Neural progenitor cell (in vitro differentiated cells): ENCODE measurements at places on chromosomes 4 and X. TPM values are rescaled to one million over a fixed set of nuclear protein-coding genes. Genes with fewer than 3 reads are reported as not detected.

DNA sequence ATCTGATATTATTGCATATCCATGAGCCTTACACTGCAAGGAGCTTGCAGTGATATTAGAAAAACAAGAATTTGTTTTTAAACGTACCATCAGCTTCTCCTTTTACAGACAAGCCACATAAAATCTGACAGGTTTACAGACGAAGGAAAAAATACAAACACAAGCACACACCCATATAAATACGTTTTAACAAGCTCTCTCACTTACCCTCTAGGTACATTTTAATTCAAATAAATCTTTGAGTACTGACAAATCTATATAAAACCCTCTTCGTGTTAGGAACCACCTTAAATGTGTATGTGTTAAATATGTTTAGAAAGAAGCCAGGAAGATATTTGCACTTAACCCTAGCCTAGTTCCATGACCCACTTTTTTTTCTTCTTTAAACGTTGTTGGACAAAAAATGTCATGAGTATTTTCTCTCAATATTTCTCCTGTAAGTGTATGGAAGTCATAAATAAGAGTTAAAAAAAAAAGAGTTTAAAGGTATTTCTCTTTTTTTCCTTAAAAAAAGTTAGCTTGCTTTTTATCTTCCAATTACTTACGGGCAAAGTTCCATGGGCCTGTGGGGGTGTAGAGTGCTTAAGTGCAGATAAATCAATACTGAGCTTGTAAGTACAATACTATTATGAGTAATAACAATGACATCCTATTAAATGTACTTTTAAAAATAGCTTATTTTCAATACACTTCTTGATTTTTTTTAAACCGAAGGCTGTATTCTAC, 1.5 kb downstream of the ARAP2 start:
- peak overlapping the region; percentile 79 for H3K4me3 ChIP-seq
- no peak for DNase-seq
- no peaks in the 10 kb centered on the region for H3K4me1 ChIP-seq
- no peak overlapping the region for H3K27ac ChIP-seq
- no peaks in the 10 kb centered on the region for H3K36me3 ChIP-seq
- H3K27me3 ChIP-seq: peaks cover 44% of the 10 kb centered on the region

- H3K36me3 ChIP-seq: no peaks in the 10 kb centered on the region
- H3K27me3 ChIP-seq: no peaks in the 10 kb centered on the region
- no peak overlapping the region for H3K4me3 ChIP-seq
- DNase-seq: no peak
Observed at GRCh38 chr4:98864560-98864959, 64.4 kb downstream of the EIF4E start.

DNA sequence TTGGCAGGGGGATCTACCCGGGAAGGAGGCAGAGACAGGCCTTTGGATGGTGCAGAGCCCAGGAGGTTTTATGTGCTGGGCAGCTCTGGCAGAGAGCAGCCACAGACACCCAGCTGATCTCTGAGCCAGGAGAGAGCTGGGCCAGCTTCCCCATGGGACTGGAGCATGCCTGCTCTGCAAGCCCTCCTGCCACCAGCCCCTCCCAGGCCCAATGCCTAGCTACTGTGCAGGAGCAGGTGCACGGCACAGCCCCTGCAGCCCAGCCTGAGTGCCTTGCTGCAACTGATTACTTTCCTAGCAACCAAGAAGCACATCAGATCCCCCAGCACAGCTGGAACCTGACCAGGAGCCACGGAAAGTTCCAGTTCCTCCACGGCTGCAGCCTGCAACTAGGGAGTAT, 57.8 kb upstream of the BEND2 start:
- no peaks in the 10 kb centered on the region for H3K27me3 ChIP-seq
- no peak for DNase-seq
- no peaks in the 10 kb centered on the region for H3K36me3 ChIP-seq
- no peak overlapping the region for H3K27ac ChIP-seq
- H3K4me1 ChIP-seq: no peaks in the 10 kb centered on the region

GRCh38 chrX:258291-259040, 22.7 kb upstream of the PLCXD1 start:
- no peak overlapping the region for H3K27ac ChIP-seq
- no peaks in the 10 kb centered on the region for H3K36me3 ChIP-seq
- no peak overlapping the region for H3K4me3 ChIP-seq
- no peak for DNase-seq
- peaks cover 6% of the 10 kb centered on the region for H3K4me1 ChIP-seq

DNA sequence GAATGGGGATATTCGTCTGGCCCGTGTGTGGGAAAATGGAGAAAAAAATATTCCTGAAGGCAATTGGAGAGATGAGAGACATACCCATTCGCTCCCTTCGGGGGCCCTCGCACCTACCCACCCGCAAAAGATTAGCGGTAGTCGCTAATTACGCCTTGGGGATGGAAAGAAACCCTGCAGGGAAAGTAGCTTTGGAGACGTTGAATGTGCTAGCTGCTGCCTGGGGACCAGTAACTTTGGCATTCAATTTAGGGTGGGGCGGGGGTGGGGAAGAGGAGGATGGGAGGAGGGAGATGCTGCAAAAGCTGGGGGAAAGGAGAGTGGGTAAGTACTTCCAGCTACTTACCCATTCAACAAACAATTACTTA, 407 bp upstream of the ZC4H2 start:
- peak; percentile 48 for DNase-seq
- H3K27ac ChIP-seq: no peak overlapping the region
- H3K4me1 ChIP-seq: no peaks in the 10 kb centered on the region
- no peaks in the 10 kb centered on the region for H3K36me3 ChIP-seq

- H3K4me1 ChIP-seq: peaks cover 9% of the 10 kb centered on the region
- no peak overlapping the region for H3K27ac ChIP-seq
- H3K27me3 ChIP-seq: no peaks in the 10 kb centered on the region
- H3K4me3 ChIP-seq: no peak overlapping the region
- no peak for DNase-seq
Observed at GRCh38 chr4:78565971-78566372, 14.4 kb downstream of the ANXA3 start.

- H3K27me3 ChIP-seq: no peaks in the 10 kb centered on the region
- no peak overlapping the region for H3K27ac ChIP-seq
- no peaks in the 10 kb centered on the region for H3K36me3 ChIP-seq
Observed at GRCh38 chr4:135194477-135194876, 992.9 kb upstream of the PABPC4L start.

- DNase-seq: peak; percentile 47
- no peaks in the 10 kb centered on the region for H3K36me3 ChIP-seq
- H3K4me1 ChIP-seq: peaks cover 75% of the 10 kb centered on the region
- H3K27me3 ChIP-seq: no peaks in the 10 kb centered on the region
Observed at GRCh38 chr4:150540959-150541360, 41.0 kb upstream of the MAB21L2 start.

DNA sequence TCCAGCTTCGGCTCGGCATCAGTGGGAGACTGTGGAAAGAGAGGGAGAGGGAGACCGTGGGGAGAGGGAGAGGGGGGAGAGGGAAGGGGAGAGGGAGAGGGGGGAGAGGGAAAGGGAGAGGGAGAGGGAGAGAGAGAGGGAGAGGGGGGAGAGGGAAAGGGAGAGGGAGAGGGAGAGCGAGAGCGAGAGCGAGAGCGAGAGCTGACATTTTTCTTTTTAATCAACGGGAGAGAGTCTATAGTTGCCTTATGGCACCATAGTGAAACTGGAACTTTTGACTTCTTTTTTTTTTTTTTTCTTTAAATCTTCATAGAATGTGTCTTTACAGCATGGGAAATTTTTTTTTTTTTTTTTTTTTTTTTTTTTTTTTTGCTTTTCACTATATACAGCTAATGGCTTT, 94.7 kb upstream of the NUDT6 start:
- no peak overlapping the region for H3K27ac ChIP-seq
- no peaks in the 10 kb centered on the region for H3K36me3 ChIP-seq
- no peaks in the 10 kb centered on the region for H3K27me3 ChIP-seq
- H3K4me3 ChIP-seq: no peak overlapping the region

GRCh38 chr4:153465140-153465539, 1.0 kb upstream of the TMEM131L start:
- H3K27ac ChIP-seq: no peak overlapping the region
- DNase-seq: no peak
- H3K4me1 ChIP-seq: peaks cover 16% of the 10 kb centered on the region
- H3K27me3 ChIP-seq: peaks cover 21% of the 10 kb centered on the region
- no peaks in the 10 kb centered on the region for H3K36me3 ChIP-seq

- no peak for DNase-seq
- no peaks in the 10 kb centered on the region for H3K4me1 ChIP-seq
- H3K27me3 ChIP-seq: no peaks in the 10 kb centered on the region
- no peak overlapping the region for H3K27ac ChIP-seq
- H3K36me3 ChIP-seq: no peaks in the 10 kb centered on the region
Observed at GRCh38 chr4:108811486-108811885, 48.6 kb upstream of the ETNPPL start.

GRCh38 chr4:100428051-100428450, 89.8 kb downstream of the EMCN start:
- no peaks in the 10 kb centered on the region for H3K27me3 ChIP-seq
- no peak for DNase-seq
- H3K27ac ChIP-seq: no peak overlapping the region
- H3K36me3 ChIP-seq: no peaks in the 10 kb centered on the region
- H3K4me1 ChIP-seq: no peaks in the 10 kb centered on the region

DNA sequence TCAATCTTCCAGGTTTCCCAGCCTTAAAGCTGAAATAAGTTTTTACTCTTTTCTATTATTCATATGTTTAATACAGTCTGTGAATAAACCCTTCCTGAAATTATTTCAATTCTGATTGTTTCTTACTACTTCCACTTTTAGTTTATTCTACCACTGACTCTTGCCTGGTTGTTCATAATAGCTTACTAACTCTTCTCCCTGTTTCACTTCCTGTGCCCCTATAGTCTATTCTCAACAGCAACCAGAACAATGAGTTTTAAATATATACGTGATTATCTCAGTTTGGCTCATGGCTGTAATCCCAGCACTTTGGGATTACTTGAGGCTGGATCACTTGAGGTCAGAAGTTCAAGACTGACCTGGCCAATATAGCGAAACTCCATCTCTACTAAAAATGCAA, 408.0 kb upstream of the SPOCK3 start:
- H3K27me3 ChIP-seq: no peaks in the 10 kb centered on the region
- no peak overlapping the region for H3K4me3 ChIP-seq
- no peak for DNase-seq

- no peak overlapping the region for H3K4me3 ChIP-seq
- H3K4me1 ChIP-seq: no peaks in the 10 kb centered on the region
- H3K27me3 ChIP-seq: no peaks in the 10 kb centered on the region
- no peak overlapping the region for H3K27ac ChIP-seq
- no peaks in the 10 kb centered on the region for H3K36me3 ChIP-seq
- DNase-seq: no peak
Observed at GRCh38 chr4:137378821-137379220, 153.5 kb downstream of the PCDH18 start.

DNA sequence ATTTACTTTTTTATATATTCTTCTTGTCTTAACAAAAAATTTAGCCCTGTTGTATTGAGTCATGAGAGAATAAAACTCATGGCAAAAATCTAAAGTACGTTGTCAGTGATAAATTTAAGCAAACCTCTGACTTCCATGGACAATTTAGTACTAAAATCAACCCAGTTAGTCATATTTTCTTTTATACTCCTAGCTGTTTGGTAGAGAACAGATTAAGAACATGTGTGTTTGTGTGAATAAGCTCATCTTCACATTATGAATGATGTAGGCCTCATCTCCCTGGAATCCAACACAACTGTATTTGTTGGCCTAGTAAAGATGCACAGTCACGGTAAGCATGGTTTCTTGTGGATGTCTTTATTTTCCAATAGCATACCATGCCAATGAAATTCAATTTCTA, 40.8 kb upstream of the FAM47B start:
- no peak for DNase-seq
- no peaks in the 10 kb centered on the region for H3K27me3 ChIP-seq
- no peak overlapping the region for H3K4me3 ChIP-seq
- no peaks in the 10 kb centered on the region for H3K36me3 ChIP-seq
- H3K4me1 ChIP-seq: no peaks in the 10 kb centered on the region

DNA sequence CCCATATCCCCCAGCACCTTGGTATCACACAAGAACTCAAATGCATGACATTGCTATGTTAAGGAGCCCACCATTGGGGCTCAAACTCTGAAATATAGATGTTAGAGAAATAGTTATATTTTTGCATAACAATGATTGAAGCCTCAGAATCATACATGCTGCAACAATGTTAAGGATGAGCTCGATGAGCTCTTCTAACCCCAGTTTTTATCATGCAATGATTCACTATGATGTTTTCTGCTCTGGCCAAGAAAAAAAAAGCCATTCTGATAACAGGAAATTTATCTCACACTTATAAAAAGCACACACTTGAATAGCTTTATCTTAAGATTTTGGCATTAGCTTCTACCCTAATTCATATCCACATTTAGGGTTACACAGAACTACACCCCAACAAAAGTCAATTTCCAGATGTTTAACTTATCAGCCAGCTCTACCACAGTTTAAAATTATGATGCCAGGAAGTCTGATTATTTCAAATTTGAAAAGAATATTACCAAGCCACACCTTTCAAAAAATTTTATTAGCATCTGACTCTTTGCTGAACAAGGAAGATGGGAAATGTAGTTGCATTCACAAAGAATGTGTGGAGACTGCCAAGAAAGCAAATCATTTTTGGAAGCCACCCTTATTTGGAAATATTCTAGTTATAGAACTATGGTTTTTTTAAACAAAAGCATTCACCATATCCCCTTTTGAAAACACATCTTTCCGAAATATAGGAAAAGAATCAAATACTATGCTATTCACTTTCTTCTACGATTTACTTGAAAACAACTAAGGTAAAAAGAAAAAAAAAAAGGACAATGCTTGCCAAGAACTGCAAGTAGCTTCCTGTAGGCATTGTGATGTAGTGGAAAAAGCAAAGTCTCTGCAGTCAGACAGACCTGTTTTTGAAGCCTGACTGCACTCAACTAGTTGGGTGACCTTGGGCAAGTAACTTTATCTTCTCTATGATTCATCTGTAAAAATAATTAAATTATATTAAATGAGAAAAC, 100.8 kb upstream of the PLS3 start:
- H3K4me1 ChIP-seq: no peaks in the 10 kb centered on the region
- no peak for DNase-seq
- H3K36me3 ChIP-seq: no peaks in the 10 kb centered on the region
- H3K4me3 ChIP-seq: no peak overlapping the region

GRCh38 chr4:160299608-160300007, 1196.7 kb downstream of the RAPGEF2 start:
- no peak overlapping the region for H3K4me3 ChIP-seq
- H3K27ac ChIP-seq: no peak overlapping the region
- no peaks in the 10 kb centered on the region for H3K4me1 ChIP-seq
- no peaks in the 10 kb centered on the region for H3K27me3 ChIP-seq
- DNase-seq: no peak

GRCh38 chrX:64204252-64204651, 1.3 kb downstream of the AMER1 start:
- no peak overlapping the region for H3K27ac ChIP-seq
- peak; percentile 47 for DNase-seq
- H3K27me3 ChIP-seq: peaks cover 7% of the 10 kb centered on the region
- no peaks in the 10 kb centered on the region for H3K36me3 ChIP-seq

- no peaks in the 10 kb centered on the region for H3K27me3 ChIP-seq
- no peak overlapping the region for H3K4me3 ChIP-seq
- H3K36me3 ChIP-seq: no peaks in the 10 kb centered on the region
- no peaks in the 10 kb centered on the region for H3K4me1 ChIP-seq
- no peak overlapping the region for H3K27ac ChIP-seq
Observed at GRCh38 chr4:42531341-42532030, 125.4 kb downstream of the ATP8A1 start.

Gene AREG
- total RNA-seq: not detected in 2 replicates

Gene HHIP
- total RNA-seq: not detected in 2 replicates

Gene GPC3
- 968 and 1,039 TPM in 2 replicates for total RNA-seq

Gene GAGE12F
- not detected in 2 replicates for total RNA-seq

Gene UGDH
- total RNA-seq: 128 and 157 TPM in 2 replicates

Gene MAGEA2B
- total RNA-seq: not detected in 2 replicates
